HFFc6 (cell line): ENCODE measurements at places on chromosomes 6 and 20. TPM values are rescaled to one million over a fixed set of nuclear protein-coding genes. Genes with fewer than 3 reads are reported as not detected.

DNA sequence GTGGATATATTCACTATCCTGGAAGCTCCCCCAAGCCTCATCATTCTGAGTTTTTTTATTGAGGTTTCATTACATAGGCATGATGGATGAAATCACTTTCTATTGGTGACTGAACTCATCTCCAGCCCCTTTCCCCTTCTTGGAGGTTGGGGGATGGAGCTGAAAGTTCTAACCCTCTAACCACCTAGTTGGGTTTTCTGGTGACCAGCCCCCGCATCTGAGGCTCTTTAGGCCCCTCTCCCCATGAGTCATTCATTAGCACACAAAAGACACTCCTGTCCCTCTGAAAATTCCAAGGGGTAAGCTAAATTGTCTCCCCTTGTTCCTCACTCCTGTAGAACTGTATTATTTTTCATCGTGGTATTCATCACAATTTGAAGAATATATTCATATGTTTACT, 33.3 kb downstream of the GFRA4 start:
- H3K27me3 ChIP-seq = no peaks in the 10 kb centered on the region
- no peak overlapping the region for H3K4me3 ChIP-seq
- H3K36me3 ChIP-seq = peaks cover 12% of the 10 kb centered on the region
- H3K4me1 ChIP-seq = no peaks in the 10 kb centered on the region

The SIRT5 gene
- 6.1 to 6.2 TPM (median 6.2 TPM) in 3 replicates for total RNA-seq

- peaks cover 34% of the 10 kb centered on the region for H3K36me3 ChIP-seq
- peaks cover 37% of the 10 kb centered on the region for H3K4me1 ChIP-seq
- H3K27ac ChIP-seq = no peak overlapping the region
- no peaks in the 10 kb centered on the region for H3K27me3 ChIP-seq
- DNase-seq = no peak
- no peak overlapping the region for H3K4me3 ChIP-seq
Measured at GRCh38 chr20:10637563-10637962, 36.2 kb downstream of the JAG1 start.

GRCh38 chr20:39462416-39462945, 500.3 kb downstream of the DHX35 start:
- no peaks in the 10 kb centered on the region for H3K4me1 ChIP-seq
- no peaks in the 10 kb centered on the region; the same call in 1 of the 2 replicates for H3K27me3 ChIP-seq

- H3K4me1 ChIP-seq = peaks cover 42% of the 10 kb centered on the region
- no peak overlapping the region for H3K27ac ChIP-seq
- no peak for DNase-seq
- peaks cover 8% of the 10 kb centered on the region for H3K27me3 ChIP-seq
- H3K36me3 ChIP-seq = no peaks in the 10 kb centered on the region
- H3K4me3 ChIP-seq = no peak overlapping the region
Measured at GRCh38 chr6:45924763-45925342, 90.8 kb downstream of the CLIC5 start.

GRCh38 chr6:7899101-7899888, 11.3 kb downstream of the TXNDC5 start:
- no peak for DNase-seq
- peaks cover 17% of the 10 kb centered on the region for H3K36me3 ChIP-seq
- H3K27me3 ChIP-seq = no peaks in the 10 kb centered on the region; the same call in 1 of the 2 replicates
- no peak overlapping the region for H3K27ac ChIP-seq

The METTL24 gene
- total RNA-seq = not detected in 3 replicates

DNA sequence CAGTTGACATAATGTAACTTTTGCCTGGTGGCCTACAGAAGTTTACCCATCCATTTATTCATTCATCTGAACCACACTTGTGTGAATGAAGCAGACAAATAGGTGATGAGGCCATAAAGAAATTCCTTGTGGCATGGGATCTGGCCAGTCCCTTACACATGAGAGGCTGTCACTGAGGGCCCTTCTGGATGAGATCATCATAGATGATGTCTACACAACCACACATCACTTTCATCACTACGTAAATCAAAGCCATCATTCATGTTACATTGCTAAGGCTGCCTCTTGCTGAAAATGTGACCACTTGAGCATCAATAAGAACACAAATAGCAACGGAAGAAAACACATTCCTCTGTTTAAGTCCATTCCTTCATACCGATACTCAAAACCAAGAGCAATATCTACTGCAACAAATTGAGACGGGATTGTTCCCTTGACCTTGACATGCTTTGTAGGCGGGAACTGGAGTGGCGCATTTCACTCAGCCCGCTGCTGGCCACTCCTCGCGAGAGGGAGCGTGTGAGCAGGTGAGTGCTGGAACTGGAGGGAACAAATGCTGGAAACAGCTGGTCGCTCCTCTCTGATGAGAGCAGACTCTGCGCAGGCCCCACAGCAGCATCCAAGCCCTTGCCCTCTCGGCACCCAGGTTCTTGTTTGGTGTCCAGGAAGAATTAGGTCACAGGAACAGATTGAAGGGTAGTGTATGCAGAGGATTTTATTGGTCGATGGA, 49.3 kb downstream of the FAM50B start:
- H3K27me3 ChIP-seq = no peaks in the 10 kb centered on the region
- no peak overlapping the region for H3K27ac ChIP-seq
- no peaks in the 10 kb centered on the region for H3K36me3 ChIP-seq
- no peak for DNase-seq
- H3K4me3 ChIP-seq = no peak overlapping the region

The KCNK15 gene
- 0.07 to 0.41 TPM (median 0.19 TPM) in 3 replicates for total RNA-seq
